ENCODE measurements at places on chromosomes 5 and 9.
A peak's percentile ranks its signal among the peaks of the same experiment; 100 is the strongest.

DNA sequence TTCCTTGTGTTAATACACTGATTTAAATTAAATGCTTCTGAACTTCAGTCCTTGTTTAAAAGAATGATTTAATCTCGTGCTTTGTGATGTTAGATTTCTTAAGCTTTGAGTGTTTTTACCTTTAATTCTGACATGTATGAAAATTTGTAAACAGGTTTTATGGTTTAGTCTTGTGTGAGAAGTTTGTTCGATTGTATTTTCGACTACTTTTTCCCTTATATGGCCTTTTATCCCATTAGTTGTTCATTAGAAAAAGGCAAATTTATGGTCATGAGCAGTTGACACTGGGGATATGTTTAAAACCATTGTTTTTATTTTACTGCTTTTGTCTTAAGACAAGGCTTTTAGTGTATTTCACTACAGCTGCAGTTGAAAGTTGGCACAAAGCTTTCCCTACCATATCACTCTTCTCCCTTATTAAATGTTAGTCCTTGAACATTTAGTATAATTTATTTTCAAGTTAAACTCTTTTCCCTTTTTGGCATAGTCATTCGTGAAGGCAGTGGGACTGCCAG lies 3.3 kb downstream of the UBE2R2 start:
- DNase-seq, result no peak

GRCh38 chr5:10539687-10539998 lies 24.2 kb upstream of the ANKRD33B start:
- DNase-seq, result no peak

DNA sequence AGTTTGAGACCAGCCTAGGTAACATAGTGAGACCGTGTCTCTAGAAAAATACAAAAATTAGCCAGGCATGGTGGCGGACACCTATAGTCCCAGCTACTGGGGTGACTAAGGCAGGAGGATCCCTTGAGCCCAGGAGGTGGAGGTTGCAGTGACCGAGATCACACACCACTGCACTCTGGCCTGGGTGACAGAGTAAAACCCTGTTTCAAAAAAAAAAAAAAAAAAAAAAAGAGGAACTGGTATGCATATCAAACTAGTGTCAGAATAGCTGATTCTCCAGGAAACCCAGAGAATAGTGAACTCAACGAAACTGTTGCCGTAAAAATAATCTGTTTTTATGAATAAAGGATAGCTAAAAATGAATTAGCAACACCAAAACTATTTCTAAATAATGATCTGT lies 126.6 kb upstream of the BASP1 start:
- DNase-seq, result no peak

DNA sequence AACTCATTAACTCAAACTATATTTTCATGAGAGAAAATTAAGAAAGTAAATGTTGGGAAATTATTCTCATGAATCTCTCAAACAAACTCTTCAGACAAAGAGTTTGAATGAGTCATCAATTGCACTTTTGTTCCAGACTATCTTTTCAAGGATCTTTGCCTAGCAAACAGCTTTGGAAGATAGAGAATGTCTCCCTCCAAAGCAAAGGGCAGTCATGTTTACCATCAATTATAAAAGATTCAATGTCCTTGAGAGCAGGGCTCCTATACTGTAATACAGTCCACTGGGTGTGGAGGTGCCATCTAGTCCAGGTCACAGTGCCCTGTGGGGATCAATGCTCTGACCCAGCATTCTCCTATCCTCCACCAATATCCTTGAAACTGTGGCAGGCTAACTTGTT lies 1429.3 kb downstream of the EFNA5 start:
- no peak for DNase-seq

GRCh38 chr5:97071101-97071500 lies 71.3 kb downstream of the LIX1 start:
- DNase-seq, result no peak

DNA sequence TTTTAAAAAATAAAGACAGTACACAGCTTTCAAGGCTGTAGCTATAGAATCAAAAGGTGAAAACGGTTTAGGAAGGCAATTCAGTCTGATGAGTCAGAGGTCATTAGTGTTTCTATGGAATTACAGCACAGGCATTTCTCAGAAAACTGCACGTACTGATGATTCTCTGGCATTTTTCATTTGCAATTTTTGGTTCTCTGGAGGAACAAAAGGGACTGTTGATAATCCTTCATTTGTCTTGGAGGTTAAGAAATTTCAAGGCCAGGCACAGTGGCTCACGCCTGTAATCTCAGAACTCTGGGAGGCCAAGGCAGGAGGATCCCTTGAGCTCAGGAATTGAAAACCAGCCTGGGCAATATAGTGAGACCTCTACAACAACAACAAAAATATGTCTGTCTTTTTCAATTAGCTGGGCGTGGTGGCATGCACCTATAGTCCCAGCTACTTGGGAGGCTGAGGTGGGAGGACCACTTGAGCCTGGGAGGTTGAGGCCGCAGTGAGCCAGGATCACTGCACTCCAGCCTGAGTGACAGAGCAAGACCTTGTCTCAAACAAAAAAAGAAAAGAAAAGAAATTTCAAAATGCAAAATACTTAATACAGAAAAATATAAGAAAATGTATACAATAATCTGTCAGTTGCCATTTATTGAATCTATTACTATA lies 27.3 kb downstream of the NR6A1 start:
- DNase-seq, result no peak

- DNase-seq, result no peak
Observed at GRCh38 chr5:154321546-154321945, 124.3 kb upstream of the SAP30L start.

DNA sequence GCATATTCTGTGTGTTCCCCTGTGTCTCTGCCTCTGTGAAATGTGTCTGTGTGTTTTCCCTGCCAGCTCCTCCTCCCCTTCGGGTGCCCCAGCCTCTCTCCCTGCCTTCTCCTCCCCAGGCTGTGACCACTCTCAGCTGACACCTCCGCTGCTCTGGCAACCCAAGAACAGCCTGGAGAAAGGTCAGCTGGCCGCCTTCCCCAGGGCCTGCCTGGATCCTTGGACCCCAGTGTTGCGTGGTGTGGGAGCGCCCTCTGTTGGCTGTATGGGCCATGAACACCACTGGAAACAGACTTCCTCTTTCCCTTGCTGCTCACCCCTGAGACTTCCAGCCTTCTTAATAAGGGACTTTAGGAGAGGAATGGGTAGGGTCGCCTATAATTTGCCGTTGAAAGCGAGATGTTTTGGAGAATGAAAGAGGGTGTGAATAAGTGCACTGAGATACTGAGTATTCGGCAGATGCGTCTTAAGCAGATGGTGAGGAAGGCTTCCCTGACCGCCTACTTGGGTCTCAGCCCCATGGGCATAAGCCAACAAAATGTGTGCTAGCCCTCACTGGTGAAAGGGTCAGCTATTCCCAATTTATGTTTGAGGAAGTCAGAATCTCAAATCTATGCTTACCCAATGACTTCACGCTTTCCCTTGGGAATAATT lies 114.9 kb upstream of the TRIM32 start:
- DNase-seq, result peak; percentile 28

DNA sequence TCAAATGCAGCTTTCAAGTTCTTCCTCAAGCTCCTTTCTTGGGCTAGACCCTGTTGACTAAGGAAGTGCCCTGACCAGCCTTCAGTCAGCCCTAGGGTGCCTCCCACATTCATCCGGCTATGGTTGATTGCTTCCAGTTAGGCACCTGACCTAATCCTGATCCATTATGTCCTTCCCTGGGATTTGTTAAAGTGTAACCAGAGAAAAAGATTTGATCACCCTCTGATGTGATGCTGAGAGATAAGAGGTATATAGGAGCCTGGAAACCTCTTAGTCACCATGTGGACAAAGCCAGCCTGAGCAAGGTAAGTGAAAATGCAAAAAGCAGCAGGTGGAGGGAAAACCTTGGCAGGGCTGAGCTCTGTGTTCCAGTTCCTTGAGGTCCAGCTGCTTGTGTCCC lies 178.8 kb upstream of the ERCC6L2 start:
- DNase-seq, result no peak

GRCh38 chr9:649128-650074 lies 192.1 kb upstream of the DMRT1 start:
- no peak for DNase-seq

DNA sequence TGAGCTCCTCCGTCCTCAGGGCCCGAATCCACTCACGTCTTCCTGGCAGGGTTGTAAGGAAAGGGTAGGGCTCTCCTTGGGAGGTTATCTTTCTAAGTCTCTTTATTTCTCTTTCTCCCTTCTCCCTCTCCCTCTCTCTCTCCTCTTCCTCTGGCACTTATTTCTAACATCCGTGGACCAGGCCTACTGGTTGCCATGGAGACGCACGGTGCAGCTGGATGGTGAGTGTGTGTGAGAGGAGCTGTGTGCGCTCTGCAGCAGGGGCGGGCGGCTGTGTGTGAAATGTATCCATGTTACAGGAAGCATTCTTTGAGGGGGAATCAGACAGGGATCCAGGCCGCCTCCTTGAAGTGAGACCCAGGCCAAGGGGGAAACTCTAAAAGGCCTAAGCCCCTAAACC lies 32.2 kb downstream of the PCDH1 start:
- DNase-seq, result no peak

- DNase-seq, result no peak
Observed at GRCh38 chr5:90967851-90968250, 409.3 kb downstream of the ADGRV1 start.

GRCh38 chr9:133796562-133796961 lies 58.4 kb upstream of the SARDH start:
- DNase-seq, result no peak
